ENCODE measurements at places on chromosomes 6 and 20.

DNA sequence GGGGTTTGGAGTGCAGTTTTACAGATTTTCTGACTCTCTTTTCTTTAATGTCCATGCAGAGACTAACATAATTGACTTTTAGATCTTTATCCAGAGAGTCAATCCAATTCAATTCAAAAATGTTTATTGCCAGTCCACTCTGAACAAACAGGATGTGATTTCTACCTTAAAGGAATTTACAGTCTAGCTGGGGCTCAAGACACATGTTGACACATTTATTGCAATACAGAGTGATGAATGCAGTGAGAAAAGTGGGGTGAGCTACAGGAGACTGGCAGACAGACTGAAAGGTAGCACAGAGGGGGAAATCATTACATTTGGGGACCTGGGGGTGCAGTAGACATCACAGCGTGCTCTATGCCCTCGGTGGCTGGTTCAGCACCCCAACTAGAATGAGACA is 193.9 kb downstream of the SLC24A3 start:
- DNase-seq = no peak

- DNase-seq = no peak
These were observed at the start of gene BMP5 for GRCh38 chr6:55875400-55875799. Gene BMP5, minus strand, starts transcription at chr6:55875590. Its CDS starts 725 bp downstream, at chr6:55874865.

- DNase-seq = no peak
These were observed 233.0 kb downstream of the GMPR start for GRCh38 chr6:16471222-16471909.

GRCh38 chr6:73969971-73970970 is 274.3 kb downstream of the CD109 start:
- no peak for DNase-seq

DNA sequence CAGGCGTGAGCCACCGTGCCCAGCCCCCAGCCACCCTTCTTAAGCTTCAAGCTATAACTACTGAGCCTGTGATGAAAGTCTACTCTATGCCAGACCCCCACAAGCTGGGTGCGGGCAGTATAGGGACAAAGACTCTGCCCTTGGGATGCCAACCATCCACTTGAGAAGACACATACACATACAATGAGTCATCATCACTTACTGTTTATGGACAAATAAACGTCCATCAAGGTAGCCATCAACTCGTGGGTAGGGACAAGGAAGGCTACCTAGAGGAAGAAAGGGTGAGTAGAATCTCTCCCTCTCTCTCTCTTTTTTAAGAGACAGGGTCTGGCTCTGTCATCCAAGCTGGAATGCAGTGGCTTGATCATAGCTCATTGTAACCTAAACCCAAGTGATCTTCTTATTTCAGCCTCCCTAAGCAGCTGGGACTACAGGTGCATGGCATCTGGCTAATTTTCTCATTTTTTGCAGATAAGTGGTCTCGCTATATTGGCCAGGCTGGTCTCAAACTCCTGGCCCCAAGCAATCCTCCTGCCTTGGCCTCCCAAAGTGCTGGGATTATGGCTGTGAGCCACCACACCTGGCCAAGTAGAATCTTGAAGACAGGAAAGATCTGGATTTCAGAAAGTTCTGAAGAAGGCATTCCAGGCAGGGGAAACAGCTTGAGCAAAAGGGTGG is 2.6 kb upstream of the TP53INP2 start:
- DNase-seq = no peak

- DNase-seq = no peak
These were observed 16.5 kb upstream of the NTSR1 start for GRCh38 chr20:62692176-62692575.

DNA sequence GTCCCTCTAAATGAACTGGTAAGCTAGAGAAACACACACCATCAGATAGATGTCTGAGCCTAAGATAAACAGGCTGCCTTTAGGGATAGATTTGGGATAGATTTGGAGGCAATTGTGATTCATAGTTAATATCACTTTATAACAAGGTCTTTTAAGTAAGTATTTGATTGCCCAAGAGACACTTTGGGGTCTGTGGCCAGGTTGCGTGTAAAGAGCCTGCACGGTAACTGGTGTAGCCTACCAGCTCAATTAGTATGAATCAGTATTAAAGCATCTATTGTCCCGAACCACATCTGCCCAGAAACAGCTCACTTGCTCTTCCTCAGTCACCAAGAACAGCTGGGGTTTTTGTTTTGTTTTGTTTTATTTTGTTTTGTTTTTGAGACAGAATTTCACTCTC is 193.3 kb downstream of the SASH1 start:
- DNase-seq = peak; percentile 90

DNA sequence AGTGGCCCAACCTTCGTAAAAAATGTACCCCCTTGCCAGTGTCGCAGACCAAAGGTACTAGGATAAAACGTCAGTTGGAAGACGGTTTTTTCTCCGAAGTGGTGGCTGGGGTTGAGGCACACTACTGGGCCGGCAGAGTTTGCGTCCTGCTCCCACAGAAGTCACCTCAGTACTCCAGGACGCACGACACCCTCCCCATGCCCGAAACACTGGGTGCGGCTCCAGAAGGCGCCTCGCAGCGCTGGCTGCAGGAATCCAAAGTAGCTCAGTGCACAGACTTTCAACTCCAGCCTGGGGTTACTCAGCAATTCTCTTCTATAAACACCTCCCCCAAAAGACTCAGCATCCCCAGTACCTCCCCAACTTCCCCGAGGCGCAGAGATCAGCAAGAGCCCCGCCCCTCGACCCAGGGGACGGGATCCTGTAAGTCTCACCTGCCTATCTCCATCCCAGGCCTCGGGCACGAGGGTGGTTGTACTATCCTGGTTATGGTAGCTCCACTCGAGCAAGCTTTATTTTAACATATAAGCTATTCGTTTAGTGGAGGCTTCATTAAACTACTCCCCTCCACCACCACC is 88.2 kb downstream of the ZFP64 start:
- no peak for DNase-seq

All from GM04504 (cell line).